ENCODE measurements at places on chromosomes 6 and 20. TPM values are rescaled to one million over a fixed set of nuclear protein-coding genes. Genes with fewer than 3 reads are reported as not detected.

The TSHZ2 gene
- total RNA-seq = 5.4 TPM

The CTCFL gene
- total RNA-seq = not detected

- no peak for DNase-seq
Observed at GRCh38 chr6:33984466-33985312, 161.2 kb downstream of the GRM4 start.

- no peak for DNase-seq
Observed at GRCh38 chr6:158856261-158856660, 37.1 kb upstream of the EZR start.

DNA sequence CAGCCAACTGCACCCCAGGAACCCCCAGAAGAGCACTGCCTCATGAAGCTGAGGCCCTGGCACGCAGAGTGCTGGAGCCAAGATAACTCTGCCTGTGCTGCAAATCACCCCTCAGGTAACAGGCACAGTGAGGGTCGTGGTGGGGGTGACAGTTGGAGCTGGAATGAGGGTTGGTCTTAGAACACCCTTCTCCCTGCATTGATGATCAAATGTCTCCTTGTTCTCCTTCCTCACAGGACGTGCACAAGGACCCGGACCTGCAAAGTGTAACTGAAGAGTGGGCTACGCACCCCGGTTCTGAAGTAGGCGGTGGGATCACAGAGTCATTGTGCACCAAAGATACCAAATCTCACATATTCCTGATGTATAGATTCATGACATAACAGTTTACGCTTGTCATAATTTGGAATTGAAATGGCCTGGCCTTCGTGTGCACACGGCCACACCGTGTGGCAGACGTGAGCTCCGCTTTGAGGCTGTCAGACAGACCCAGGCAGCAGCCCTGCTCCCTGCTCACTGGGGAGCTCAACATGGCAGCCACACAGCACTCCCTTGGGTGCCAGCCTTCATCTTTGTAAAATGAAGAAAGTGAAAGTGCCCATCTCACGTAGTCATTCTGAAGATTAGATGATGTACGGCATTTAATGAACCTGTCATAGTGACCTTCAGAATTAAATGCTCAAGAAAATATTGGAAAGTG lies 8.8 kb downstream of the THBS2 start:
- no peak for DNase-seq
